ENCODE measurements at places on chromosomes 11 and 22.

DNA sequence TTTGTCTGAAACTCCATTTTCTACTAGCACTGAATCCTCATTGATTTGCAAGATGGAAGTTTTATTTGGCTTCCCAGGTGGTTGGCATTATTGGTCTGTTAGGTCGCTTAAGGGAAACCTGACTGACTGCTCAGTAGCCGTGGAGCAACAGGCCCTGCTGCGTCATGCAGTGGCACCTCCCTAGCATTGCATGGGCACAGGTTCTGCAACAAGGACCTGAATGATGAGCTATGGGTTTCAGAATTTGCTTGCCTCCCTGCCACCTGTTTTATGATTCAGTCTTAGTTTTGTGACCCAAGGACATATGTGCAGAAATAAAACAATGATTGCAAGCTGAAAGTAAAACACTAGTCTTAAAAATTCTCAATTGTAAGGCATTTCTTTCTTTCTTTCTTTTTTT, 128.5 kb downstream of the SLC1A2 start:
- DNase-seq = no peak

GRCh38 chr11:82775736-82776346, 42.2 kb upstream of the FAM181B start:
- no peak for DNase-seq

DNA sequence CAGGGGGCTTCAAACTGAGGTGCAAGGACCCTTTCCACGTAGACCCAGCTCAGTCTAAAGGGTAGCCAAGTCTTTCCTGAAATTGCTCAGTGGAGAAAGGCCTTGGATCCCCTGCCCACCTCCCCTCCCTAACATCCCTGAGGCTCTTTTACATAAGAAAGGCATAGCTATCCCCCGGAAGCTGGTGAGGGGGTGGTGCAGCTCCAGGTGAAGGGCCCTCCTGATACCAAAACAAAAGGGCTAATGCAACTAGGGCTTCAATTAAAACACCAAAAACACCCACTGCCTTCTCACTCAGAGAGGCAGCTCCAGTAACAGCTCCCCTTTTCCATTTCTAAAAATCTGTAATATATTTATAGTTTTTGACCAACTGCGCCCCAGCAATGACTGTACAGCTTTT, 5.8 kb downstream of the SHANK2 start:
- DNase-seq = no peak

- DNase-seq = no peak
These were observed 24.9 kb downstream of the CD44 start for GRCh38 chr11:35163702-35164496.

DNA sequence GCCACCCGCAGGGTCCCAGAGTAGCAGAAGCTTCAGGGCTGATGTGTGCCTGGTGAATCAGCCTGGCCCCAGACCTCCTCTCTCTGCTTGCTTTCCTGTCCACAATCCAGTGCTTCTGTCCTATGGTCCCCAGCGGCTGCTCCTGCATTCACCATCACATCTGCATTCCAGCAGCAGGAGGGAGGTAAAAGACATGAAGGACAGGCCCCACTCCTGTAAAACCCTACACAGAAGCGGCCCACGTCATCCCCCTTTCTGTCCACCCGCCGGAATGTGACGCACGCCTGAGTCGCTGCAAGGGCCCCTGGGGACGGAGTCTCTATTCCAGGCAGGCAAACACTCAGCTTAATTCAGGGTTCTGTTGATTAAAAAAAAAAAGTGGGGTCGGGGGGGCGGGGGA, 58.3 kb downstream of the CDKN1C start:
- DNase-seq = no peak

DNA sequence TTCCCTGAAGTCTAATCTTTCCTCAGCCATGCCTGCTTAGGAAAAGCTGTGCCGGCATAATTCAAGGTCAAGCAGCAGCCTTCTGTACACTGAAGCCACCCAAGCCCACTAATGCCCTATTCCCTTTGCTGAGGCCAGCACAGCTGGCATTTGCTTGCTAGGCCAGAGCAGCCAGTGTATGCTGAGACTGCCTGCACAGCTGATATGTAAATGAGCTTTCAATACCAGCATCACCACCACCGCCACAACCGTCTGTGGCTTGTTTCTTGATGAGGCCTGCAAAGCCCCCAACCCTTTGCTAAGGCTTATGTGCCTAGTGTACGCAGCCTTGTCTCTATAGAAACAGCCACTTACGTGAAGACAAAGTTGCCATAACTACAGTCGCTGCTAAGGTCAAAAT, 56.3 kb upstream of the TNRC6B start:
- DNase-seq = no peak

GRCh38 chr22:50105208-50106100, 15.6 kb downstream of the MOV10L1 start:
- DNase-seq = no peak

- no peak for DNase-seq
These were observed 3.8 kb downstream of the BID start for GRCh38 chr22:17770180-17771077.

GRCh38 chr11:67267188-67268080, 1.2 kb downstream of the GRK2 start:
- no peak for DNase-seq

GRCh38 chr22:29860006-29860766, 22.1 kb upstream of the ASCC2 start:
- DNase-seq = no peak
